ENCODE measurements at places on chromosomes 11 and 22. TPM values are rescaled to one million over a fixed set of nuclear protein-coding genes. Genes with fewer than 3 reads are reported as not detected.

- DNase-seq: no peak
Measured at GRCh38 chr11:60718524-60719316, 5.8 kb upstream of the MS4A18 start.

DNA sequence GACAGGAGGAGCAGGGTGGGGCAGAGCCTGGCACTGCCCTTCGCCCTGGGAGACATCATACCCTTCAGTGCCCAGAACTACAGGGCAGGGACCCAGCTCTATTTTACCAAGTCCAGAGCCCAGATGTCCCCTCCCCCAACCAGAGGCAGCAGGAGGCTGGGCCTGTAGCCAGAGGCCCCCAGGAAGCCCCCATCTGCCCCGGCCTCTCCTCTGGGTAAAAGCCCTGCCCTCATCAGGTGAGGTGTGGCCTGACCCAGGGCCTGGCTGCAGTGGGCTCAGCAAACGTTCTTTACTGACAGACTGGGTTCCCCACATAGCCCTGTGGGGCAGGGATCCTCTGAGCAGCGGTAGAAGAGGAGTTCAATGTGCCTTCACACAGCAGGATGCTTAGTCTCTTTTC is 51.8 kb upstream of the SLC22A12 start:
- DNase-seq: no peak

GRCh38 chr22:50129121-50129736 is 39.4 kb downstream of the MOV10L1 start:
- DNase-seq: no peak

DNA sequence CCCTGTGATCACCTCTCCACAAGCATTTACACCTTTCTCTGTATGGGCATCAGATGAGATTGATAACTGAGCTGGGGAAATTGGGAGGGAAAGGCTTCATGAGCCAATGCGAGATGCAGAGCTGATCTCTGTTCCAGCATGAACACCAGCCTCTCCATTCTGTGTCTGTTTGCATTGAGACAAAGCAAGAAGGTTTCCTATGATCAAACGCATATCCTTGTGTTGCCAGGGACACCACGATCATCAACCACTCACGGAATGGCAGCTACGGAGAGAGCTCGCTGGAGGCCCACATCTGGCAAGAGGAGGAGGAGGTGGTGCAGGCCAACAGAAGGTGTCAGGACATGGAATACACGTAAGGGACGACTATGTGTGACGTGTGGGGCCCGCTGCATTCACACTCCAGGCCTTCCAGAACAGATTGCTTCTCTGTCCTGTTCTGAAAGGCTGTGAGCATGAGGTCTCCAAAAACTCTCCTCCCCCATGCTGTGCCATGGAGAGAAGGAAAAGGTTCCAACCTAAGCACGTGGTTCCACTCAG is 96.4 kb downstream of the AMOTL1 start:
- DNase-seq: no peak

GRCh38 chr22:36369004-36369921 is 18.5 kb downstream of the MYH9 start:
- DNase-seq: no peak

CACNA1I gene
- 19.0 TPM for total RNA-seq

KIRREL3 gene
- not detected for total RNA-seq

- no peak for DNase-seq
Measured at GRCh38 chr22:17513612-17514011, 49.7 kb upstream of the SLC25A18 start.

GRCh38 chr11:46034041-46034440 is 87.2 kb downstream of the PHF21A start:
- DNase-seq: no peak

DNA sequence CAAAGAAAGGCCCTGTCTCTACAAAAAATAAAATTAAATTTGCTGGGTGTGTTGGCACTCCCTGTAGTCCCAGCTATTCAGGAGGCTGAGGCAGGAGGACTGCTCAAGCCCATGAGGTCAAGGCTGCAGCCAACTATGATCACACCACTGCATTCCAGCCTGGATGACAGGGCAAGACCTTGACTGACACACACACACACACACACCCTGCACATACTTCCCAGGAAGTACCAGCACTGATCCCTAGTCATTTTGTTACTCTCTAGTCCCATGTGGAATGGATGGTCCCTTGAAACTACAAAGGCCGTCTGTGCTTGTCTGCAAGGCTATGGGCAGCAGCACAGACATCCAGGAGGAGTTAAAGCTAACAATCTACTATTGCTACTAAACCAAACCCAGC is 59.7 kb upstream of the CYP2D6 start:
- DNase-seq: no peak

DNA sequence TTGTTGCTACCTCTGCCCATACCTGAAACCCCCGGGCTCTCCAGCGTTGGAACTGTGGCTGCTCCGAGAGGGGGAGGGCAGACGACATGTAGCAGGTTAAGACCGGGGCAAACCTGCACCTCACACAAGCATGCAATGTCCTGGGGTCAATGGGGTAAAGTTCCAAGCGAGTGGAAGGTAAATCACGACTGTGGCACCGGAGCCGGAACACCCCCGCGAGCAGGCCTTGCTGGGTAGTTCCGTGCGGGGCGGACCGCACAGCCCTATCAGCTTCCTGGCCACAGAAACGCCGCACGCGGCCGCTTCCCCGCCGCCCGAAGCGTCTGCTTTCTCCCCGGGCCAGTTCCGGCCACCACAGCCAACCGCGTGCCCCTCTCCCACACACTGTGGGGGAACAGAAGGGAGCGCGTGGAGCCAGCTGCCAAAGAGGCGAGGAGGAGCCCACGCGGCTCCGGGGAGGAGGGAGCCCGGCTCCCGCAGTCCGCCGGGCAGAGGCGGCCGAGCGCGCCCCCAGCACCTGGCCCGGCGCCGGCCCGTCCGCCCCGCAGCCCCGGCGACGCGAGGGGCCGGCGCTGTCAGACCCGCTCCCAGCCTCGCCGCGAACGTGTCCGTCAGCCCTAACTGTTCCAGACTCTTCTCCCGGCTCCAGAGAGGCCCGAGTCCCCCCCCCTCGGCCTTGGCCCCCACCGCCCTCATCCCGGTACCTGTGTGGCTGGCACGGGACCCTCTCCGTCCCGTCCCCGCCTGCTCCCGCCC is 1.6 kb downstream of the SPTBN2 start:
- peak; percentile 58 for DNase-seq

POU2F3 gene
- not detected for total RNA-seq

GRCh38 chr11:125871391-125872137 is 15.9 kb upstream of the HYLS1 start:
- DNase-seq: no peak

- no peak for DNase-seq
Measured at GRCh38 chr11:45178890-45179671, 32.6 kb downstream of the PRDM11 start.

GRCh38 chr22:24265734-24266133 is 4.9 kb upstream of the SPECC1L start:
- no peak for DNase-seq

- no peak for DNase-seq
Measured at GRCh38 chr11:106208760-106209159, 131.3 kb downstream of the AASDHPPT start.

DNA sequence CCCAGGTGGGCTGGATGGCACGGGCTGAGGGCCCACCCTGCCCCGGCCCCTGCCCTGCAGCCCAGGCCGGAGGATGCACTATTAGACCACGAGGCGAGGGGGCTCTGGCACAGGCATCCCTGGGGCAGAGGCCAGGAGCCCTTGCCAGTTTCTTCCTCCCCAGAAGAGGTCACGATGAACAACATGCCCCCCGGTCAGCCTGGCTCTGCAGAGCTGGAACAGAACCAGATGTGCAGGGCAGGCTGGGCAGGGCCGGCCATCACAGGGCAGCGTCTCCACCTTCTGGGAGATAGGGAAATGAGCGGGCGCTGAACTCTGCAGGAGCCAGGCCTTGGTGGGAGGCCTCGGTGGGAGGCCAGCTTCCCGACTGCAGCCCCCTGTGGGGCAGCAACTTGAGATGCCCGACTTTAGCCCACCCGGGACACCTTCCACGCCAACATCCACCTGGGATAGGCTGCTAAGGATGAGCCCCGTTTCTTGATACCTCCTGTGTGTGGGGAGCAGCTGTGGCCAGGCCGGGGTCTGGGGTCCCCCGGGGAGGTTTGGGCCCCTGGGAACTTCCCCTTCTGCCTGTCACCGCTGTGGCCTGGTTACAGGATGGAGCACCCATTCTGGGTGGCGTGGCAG is 21.8 kb upstream of the GNB1L start:
- DNase-seq: peak; percentile 22

GRCh38 chr11:33893711-33894397 is 2.0 kb upstream of the LMO2 start:
- peak; percentile 66 for DNase-seq

Data from activated naive CD8-positive, alpha-beta T cell treated with anti-CD3 and anti-CD28 coated beads, Interleukin-2, amount 10 ng/mL, durations not matched to agents 7 days and 5 days (primary cell).